ENCODE measurements at places on chromosomes 2 and 18.

- DNase-seq, result no peak
Measured at GRCh38 chr2:12087671-12088380, 341.4 kb downstream of the LPIN1 start.

DNA sequence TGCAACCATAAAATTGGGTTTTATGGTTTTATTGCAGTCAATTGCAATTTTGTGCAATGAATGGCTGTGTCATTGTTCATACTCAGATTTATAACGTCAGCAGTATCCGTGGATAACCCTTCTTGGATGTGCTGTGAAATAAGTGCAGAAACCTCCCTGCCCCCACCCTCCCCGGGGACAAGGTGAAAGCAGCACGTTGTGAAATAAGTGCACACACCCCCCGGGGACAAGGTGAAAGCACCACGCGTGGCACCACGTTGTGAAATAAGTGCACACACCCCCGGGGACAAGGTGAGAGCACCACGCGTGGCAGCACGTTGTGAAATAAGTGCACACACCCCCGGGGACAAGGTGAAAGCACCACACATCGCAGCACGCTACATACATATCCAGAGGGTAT lies 93.6 kb upstream of the NFATC1 start:
- DNase-seq, result no peak

GRCh38 chr2:181902625-181903024 lies 11.1 kb downstream of the ITPRID2 start:
- DNase-seq, result no peak

- no peak for DNase-seq
Measured at GRCh38 chr2:59233448-59233847, 992.3 kb upstream of the FANCL start.

- DNase-seq, result peak; percentile 52
Measured at GRCh38 chr2:28869494-28870145, 489 bp downstream of the TRMT61B start.

DNA sequence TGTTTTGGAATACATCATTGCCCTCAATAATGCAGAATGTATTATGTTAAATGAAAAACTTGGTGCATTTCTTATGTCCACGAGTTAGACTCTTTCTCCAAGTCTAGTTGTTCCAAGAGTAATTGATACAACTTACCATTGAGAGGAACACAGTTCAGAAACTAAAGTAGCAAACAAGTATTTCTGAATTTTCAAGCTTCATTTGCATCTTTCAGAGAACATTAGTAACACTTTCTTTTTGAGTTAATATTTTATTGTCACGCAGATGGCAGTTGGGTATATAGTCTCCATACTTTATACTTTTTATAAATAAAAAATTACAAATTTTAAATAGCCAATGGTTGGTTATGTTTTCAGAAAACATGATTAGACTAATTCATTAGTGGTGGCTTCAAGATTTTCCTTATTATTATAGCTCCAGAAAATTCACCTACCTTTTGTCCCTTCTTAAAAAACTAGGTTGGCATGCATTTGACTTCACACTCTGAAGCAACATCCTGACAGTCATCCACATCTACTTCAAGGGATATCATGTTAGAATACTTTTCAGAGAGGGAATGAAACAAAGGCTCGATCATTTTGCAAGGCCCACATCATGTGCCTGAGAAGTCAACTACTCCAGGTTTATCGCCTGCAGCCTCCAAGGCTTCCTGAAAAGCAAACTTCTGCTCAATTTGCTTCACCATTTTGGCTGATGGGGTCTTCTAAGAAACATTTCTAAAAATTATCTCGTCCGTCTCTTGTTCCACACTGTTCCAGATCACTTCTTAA lies 29.9 kb downstream of the LYPD6B start:
- DNase-seq, result no peak

DNA sequence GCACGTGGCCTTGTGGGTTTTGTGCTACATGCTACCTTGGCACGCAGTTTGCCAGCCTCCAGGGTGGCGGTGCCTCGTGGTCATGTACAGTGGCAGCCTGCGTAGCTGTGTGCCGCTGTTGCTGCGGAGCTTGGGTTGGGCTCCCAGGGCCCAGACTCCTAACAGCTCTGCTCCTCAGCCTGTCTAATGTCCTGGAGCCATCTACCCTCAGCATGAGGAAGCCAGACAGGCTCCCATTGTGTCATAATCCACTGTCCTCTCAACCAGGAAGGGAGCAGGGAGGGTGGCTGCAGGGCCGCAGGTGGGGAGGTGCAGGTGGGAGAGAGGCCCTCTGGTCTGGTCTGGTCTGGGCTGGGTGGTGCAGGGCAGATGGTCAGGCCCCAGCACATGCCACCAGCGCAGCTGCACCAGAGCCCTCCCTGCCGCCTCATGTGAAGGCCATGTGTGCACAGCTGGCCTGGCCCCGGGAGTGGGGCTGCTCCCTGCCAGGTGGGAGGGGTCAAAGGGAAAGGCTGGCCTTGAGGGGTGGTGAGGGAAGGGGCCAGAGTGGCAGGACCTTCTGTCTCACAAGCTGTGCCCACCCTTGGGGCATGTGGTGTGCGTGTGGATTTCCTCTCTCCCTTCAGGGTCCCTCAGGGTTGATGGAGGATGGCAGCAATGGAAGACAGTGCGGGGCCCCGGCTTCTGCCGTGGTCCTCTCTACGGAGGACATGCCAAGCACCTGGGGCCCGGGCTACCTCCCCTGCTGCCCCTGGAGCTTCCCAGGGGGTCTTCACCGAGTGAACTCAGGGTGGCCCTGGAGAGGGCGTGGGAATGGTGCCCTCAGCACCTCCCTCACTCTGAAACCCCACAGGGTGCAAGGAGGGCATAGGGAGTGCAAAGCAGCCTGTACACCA lies 4.8 kb downstream of the ATOH8 start:
- no peak for DNase-seq

- DNase-seq, result no peak
Measured at GRCh38 chr2:29110916-29111535, 4.2 kb upstream of the CLIP4 start.

- DNase-seq, result peak; percentile 30
Measured at GRCh38 chr2:96868555-96869280, 1.2 kb downstream of the SEMA4C start.

- DNase-seq, result no peak
Measured at GRCh38 chr2:48248251-48248933, 281.6 kb upstream of the STON1 start.

- no peak for DNase-seq
Measured at GRCh38 chr2:232325324-232326273, 53.0 kb upstream of the ALPP start.

Measured in inflammatory macrophage treated with lipopolysaccharide for 1 hour (primary cell).